IMR-90 (cell line): ENCODE measurements at places on chromosomes 4 and X.

DNA sequence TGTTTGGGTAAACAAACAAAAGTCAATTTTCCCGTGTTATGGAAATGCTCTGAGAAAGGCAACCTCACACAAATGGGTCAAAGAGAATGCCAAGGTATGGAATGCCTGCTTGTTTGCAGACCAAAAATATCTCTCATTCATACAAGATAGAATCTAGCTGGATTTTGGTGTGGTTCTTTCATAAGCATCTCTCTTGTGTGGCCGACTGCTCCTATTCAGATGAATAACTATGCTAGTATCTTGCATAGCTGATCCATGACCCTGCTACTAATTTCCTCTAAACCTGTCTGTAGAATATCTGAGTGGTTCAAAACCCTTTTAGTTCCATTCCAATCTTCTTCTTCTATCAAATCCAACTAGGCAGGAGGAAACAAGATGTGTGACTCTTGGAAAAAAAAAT lies 28.2 kb upstream of the SORBS2 start:
- DNase-seq: peak; percentile 33

GRCh38 chr4:16731776-16732380 lies 166.6 kb downstream of the LDB2 start:
- no peak for DNase-seq

DNA sequence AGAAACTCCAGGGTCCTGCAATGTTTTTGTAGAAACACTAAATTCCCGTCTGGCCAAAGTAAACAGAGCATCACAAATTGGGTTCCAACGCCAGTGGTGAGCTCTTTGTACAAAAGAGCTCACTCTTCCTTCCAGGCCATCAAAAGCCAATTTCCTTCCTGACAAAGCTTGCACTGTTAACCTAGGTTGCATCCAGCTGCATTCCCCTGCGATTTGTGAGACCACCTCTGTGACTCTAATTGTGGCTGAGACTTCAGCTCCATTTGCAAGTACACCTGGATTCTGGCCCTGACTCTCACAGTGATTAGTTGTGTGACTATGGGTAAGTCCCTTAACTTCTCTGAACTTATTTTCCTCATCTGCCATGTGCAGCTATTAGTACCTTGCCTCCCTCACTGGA lies 212.5 kb upstream of the CXorf66 start:
- no peak for DNase-seq

- DNase-seq: peak; percentile 39
Observed at GRCh38 chr4:107825072-107825824, 516 bp downstream of the SGMS2 start.

GRCh38 chrX:40291553-40291952 lies 193.8 kb upstream of the BCOR start:
- no peak for DNase-seq

DNA sequence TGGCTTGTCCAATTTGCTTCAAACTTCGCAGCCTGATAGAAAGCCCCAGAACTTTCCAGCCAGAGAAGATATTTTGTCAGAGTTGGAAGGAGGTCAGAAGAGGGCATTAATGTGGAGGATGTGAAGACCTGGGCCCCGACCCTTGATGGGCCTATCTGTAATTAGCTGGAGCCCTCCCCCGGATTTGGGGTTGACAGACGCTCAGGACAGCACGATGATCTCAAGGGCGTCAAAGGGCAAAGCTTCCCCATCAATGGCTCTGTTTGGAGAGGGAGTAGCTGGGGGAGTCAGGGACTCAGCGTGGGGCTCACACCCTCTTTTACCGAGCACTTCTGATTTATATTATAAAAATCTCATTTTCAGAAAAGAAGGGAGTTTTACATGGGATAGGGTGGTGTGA lies 59.0 kb upstream of the PPP2R3B start:
- no peak for DNase-seq

- no peak for DNase-seq
Observed at GRCh38 chr4:169201222-169202144, 69.3 kb downstream of the SH3RF1 start.

DNA sequence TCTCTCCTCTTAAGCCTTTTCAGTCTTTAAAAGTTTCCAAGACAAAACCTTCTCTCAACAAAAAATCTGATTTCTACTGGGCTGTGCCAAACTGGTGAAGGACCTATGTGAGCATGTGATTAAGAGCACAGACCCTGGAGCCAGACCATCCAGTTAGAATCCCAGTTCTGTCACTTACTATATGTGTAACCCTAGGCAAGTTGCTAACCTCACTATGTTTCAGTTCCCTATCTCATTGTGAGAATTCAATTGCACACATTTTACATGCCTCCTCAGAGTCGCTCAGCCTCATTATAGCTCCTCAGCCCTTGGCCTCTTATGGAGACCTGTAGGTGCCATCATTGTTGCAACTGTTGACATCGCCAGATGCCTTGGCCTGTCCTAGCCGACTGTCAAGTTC lies 54.1 kb upstream of the VEGFD start:
- no peak for DNase-seq

GRCh38 chr4:154478547-154478946 lies 13.1 kb downstream of the DCHS2 start:
- no peak for DNase-seq

- DNase-seq: no peak
Observed at GRCh38 chr4:13986548-13986947, 359.0 kb upstream of the BOD1L1 start.

DNA sequence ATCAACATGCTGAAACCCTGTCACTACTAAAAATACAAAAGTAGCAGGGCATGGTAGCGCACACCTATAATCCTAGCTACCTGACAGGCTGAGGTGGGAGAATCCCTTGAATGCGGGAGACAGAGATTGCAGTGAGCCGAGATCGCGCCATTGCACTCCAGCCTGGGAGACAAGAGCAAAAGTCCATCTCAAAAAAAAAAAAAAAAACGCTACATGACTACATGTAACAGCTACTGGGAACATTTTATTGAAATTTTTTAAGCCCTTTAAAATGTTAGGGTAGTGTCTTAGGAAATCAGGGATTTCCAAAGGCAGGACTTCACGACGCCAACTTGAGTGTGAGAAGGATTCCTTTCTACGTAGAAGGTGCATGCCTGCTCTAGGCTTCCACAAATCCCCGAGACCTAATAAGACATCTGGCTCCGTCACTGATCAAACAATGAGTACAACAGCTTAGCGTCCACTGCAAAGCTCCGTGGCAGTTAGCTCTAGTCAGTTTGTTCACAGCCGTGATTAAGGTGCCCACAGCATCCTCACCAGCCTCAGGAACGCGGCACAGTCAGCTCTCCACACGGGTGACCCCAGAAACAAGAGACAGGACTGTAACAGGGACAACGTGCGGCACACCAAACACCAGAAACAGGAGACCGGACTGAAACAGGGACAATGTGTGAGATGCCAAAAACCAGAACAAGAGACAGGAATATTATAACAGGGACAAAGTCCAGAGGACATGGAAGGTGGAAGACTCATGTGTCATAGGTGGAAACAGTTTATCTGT lies 33.7 kb downstream of the DHRSX start:
- no peak for DNase-seq

DNA sequence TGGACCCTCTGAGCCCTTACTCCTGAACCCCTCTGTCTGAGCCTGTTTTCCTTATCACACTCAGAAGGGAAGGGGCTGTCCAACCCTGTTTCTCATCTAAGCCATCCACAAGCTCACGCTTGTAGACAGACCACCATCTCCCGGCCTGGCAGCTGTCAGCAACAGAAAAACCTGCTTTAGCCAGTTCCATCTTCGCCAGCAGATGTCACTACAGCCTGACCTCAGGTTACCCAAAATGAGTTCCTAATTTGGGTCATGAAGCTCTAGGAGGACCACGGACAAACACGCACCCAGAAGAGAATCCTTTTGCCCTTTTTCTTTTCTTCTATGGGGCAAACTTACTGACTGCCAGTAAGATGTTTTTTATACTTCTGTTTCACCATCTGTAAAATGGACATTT lies 445.4 kb downstream of the BCOR start:
- peak; percentile 14 for DNase-seq

DNA sequence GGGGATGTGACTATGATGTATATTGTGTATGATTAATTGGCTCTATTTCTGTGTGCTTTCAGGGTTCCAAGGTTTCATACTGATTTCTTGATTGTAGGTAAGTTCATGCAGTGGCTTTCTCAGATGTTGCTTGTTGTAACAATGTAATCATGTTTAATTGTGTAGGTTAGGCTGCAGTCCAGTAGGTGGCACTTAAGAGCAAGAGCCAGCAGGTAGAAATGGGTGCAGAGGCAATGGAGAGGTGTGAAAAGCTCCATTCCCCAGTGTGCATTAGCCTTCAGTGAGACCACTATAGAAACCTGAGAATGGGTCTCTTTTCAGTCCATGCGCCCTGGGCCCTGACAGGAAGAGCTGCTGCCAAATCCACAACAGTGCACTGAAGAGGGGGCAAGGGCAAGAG lies 28.2 kb downstream of the DCAF12L2 start:
- DNase-seq: no peak
